ENCODE measurements at places on chromosomes 6 and 20. TPM values are rescaled to one million over a fixed set of nuclear protein-coding genes. Genes with fewer than 3 reads are reported as not detected.

The SAMD3 gene
- 23.9 TPM for total RNA-seq

- no peak for DNase-seq
Measured at GRCh38 chr6:4125933-4126864, 9.2 kb downstream of the ECI2 start.

- no peak for DNase-seq
Measured at GRCh38 chr6:163529605-163530004, 115.1 kb downstream of the QKI start.

DNA sequence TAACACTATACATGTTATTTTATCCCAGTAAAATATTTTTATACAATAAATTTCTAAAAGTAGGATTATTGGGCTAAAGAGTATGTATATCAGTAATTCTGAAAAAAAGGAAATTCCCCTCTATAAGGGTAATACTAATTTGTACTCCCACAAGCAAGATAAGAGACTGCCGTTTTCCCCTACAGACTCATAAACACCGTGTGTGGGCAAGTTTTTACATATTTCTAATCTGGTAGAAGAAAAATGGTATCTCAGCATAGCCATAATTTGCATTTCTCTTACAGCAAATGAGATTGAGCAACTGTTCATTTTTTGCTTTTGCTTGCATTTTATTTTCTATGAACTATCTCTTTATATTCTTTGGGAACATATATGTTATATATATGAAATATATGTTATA, 26.0 kb upstream of the MYMX start:
- DNase-seq = no peak

Data from thymus (tissue), 14 donors.